T-helper 22 cell (primary cell): ENCODE measurements at places on chromosomes 3 and 15.

DNA sequence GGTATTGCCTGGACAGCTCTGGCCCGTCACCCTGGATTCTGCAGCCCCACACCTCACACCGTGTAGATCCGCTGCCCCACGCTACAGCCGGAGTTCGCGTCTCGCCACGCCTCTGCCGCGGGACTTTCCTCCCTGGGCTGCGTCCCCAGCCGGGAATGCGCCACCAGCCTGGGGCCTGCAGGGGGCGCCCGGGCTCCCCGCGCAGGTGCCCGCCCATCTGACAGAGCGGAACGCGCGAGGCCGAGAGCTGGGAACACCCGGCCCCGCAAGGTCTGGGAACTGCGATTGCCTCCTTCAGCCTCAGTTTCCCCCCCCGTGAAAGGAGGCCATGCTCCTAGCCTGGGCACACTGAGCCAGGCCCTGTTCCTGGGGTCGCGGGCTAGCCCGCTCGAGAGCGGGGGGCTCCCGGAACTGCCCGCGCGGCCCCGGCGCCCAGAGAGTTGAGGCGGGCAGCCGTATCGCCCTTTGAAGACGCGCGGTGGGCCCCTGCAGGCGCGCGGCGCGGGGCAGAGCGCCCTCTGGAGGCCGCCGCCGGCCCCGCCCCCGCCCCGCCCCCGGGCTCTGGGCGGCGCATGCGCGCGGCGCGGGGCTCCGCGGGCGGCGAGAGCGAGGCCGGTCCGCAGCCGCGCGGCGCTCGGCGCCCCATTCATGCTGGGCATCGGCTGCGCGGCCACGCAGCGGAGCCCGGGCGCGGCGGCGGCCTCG lies at the start of gene PLXNA1:
Gene PLXNA1 (plus strand): TSS at position 645 of the 705 bp plus-strand sequence. CDS start 5,479 bp downstream, outside the sequence.
- DNase-seq = peak; percentile 76

GRCh38 chr3:108122276-108122675 lies 31.4 kb upstream of the CD47 start:
- no peak for DNase-seq

DNA sequence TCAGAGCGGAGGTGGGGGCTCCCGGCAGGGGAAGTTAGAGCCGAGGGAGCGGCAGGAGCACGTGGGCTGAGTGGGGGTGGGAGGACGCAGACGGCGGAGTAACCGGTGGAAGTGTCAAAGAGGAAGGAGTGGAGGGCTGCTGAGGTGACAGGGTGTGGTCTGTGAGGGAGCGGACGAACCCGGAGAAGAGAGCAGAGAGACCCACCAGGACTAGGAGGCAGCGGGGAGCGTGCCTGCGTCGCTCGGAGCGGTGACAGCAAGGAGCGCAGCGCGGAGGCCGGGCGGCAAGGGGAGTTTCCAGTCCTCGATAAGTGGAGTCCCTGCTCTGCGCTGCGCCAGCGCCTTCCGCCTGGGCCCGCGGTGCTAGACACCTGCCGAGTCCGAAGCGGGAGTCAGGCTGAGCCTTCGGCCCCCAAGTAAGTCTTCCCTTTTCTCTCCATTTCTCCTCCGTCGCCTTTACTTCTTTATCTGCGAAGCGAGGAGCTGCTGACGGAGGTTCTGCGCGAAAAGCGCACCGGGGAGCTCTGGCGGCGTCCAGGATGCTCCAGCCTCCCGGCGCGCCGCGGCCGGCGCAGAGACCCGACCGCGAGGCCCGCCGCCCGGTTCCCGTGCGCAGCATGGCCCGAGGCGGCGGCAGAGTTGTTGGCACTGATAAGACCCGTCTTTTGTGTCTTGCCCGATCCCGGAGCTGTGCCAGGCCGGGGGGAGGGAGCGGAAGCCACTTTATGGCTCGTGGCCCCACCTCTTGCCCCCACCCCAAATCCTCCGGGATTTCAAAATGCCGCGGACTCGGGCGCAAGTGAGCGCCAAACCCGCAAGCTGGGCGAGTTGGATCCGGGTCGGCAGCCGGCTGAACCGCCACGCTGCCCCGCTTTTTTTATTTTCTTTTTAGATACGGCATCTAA lies 533.0 kb upstream of the SEMA6D start:
- DNase-seq = no peak

- peak; percentile 54 for DNase-seq
Measured at GRCh38 chr3:45693941-45694521, 4.8 kb downstream of the SACM1L start.

DNA sequence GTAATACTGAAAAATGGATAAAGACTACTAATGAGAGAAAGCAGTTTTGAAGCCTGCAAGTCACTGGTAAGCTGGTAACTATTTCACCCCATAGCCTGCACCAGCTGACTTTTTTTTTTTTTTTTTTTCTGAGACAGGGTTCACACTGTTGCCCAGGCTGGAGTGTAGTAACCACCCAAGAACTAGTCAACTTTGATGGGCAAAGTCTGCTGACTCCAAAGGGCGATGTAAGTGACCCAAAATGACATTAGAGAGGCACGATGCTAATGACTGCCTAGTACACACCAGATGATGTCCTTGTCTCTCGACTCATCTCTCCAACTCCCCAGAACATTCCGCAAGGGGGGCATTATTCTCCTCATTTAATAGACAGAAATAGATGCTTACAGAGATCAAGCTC lies 12.9 kb upstream of the TMEM41A start:
- no peak for DNase-seq

DNA sequence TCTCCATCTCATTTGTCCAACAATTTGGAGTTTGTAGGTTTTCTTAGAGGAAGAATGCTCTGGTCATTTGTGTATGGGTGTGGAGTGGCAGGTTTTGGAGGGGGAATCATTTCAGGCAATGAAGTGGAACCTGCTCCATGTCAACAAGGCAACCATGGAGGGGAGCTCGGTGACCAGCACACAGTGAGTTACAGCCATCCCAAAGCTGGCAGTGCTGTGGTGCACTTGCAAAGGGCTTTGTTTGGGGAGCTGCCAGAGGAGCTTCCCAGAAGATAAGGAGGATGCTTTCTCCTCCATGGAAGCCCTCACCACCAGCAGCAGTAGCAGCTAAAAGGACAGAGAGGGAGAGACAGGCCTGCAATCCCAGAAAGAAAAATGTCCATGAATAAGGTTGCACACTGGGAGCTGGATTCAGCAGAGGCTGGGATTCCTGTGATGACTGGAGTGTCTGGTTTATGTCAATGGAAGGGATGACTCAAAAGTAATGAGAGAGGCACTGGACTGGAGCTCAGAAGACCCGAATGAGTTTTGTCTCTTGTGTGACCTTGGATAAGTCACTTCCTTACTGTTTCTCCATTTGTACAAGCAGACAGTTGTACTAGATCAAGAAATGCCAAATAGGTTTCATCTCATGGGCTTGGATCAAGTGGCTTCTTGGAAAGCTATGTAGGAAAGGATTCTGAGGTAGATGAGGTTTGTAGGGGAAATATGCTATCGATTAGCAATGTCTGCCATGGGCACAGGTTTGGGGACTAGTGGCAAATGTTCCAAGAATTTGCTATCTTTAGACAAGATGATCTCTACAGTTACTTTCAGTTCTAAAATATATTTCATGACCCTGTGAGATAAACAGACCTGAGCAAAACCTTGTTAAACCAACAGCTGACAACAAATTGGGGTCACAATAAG lies 27.2 kb upstream of the UBE2Q2 start:
- no peak for DNase-seq

- DNase-seq = no peak
Measured at GRCh38 chr15:57640930-57641682, 49.4 kb downstream of the MYZAP start.

DNA sequence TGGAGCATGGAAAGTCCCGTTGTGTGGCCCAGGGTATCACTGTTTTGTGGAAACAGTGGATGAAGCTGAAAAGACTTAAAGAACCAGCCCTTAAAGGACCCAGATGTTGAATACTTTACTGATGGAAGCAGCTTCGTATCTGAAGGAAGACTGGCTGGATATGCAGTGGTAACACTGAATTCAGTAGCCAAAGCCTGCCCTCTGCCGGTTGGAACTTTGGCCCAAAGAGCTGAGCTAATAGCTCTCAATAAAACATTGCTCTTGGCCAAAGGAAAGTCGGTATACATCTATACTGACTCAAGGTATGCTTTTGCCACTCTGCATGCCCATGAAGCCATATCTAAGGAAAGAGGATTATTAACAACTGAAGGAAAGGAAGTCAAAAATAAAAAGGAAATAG lies 885.4 kb downstream of the PDCD6IP start:
- DNase-seq = no peak

GRCh38 chr15:40452296-40453090 lies 11.7 kb downstream of the BAHD1 start:
- DNase-seq = no peak

GRCh38 chr15:91793771-91794170 lies 59.7 kb upstream of the SLCO3A1 start:
- DNase-seq = no peak

- DNase-seq = no peak
Measured at GRCh38 chr3:53816425-53816824, 29.8 kb downstream of the CHDH start.

GRCh38 chr3:77541203-77541922 lies 501.5 kb downstream of the ROBO2 start:
- no peak for DNase-seq

- no peak for DNase-seq
Measured at GRCh38 chr3:126460381-126460780, 15.3 kb downstream of the ZXDC start.

- DNase-seq = no peak
Measured at GRCh38 chr15:64844576-64845145, 2.9 kb downstream of the PLEKHO2 start.
